ENCODE measurements at places on chromosomes 5 and 9. TPM values are rescaled to one million over a fixed set of nuclear protein-coding genes. Genes with fewer than 3 reads are reported as not detected.

- DNase-seq, result no peak
Measured at GRCh38 chr9:4678679-4679267, 596 bp upstream of the CDC37L1 start.

DNA sequence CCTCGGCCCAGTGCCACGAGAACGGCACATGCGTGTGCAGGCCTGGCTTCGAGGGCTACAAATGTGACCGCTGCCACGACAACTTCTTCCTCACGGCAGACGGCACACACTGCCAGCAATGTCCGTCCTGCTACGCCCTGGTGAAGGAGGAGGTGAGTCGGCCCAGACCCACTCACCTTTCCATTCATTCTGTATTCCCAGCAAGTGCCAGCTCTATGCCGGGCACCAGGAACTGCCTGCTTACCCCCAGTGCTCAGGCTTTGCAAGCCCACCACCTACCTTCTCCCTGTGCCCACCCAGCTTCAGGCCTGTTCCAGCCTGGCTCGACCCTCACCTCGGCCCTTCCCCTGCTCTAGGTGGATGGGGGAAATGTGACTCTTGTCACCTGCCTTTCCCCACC, 26.6 kb upstream of the AIF1L start:
- no peak for DNase-seq

Gene GRM6
- total RNA-seq, result not detected

Gene HRH2
- 4.0 TPM for total RNA-seq

Data from CD4-positive, alpha-beta memory T cell (primary cell).